ENCODE measurements at places on chromosomes 6 and 20.

GRCh38 chr6:161171207-161171606, 102.7 kb downstream of the AGPAT4 start:
- DNase-seq, result no peak

DNA sequence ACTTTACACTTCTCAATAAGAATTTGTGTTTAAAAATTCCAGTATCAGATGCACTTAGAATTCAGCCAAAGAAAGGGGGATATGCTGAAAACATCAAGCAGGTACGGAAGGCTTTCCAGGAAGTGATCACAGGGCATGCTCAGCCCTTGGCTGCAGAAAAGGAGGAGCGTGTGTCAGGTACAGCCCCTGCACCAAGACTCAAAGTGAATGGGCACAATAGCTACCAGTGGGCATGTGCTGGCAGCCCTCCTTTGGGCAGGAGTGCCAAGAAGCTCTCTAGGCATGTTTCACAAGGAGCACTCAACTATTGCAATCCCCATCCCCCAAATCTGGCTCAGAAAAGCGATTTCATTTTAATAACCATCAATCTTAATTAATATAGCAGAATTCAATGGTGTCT, 298.8 kb downstream of the GMDS start:
- no peak for DNase-seq

DNA sequence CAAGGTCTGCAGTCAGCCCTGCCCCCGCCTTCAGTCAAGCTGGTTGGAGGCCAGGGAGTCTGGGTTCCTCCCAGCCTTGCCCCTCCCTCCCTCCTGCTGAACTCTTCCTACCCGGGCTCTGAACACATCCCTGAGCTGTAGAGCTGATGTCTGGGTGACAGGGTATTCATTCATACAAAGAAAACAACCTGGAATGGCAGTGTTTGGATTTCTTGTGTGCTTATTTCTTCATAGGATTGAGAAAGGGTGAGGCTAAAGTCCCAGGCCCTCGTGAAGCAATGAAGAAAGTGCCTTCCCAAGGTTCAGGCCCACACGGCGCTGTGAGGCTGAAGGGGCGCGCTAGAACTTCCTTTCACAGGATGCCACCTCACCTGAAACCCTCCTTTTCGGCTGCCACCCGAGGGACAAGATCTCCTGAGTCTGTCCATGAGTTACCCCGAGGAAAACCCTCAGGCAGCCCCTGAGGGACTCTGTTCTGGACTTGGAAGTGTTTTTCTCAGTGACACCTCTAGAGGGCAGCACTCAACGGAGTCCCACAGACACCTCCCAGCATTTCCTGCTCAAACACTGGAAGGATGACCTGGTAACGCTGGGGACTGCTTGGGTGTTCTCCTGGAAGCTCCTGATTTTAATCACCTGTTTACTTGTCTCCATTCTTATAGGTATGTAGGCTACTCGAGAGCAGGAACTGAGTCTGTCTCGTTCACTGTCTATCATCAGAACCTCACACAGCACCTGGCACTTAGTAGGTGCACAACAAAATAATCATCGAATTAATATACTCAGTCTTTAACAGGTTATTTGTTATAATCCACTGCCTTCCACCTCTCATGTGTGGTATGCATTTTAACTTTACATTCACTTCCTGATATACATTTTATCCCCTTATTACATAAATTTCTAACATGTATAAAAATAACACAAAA, 11.8 kb upstream of the GSTA1 start:
- no peak for DNase-seq

GRCh38 chr6:40950986-40951698, 87.9 kb downstream of the UNC5CL start:
- no peak for DNase-seq

DNA sequence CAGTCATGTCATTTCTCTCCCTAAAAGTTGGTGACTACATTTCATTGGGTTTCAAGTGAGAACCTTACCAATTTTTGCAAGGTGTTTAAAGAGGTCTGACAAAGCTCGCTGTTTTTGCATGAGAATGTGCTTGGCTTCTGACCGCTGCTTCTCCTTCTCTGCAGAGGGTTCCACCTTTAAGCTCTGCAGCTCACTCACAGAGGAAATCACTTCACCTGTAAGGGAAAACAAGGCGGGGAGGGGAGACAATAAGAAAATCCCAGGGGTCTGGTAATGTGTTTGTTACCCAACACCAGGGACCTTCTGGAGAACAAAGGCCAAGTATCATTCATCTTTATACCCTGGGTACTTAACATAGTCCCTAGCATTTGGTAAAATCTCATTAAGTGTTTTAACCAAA, 40.0 kb upstream of the LYRM2 start:
- DNase-seq, result no peak

GRCh38 chr6:20744911-20745557, 210.8 kb downstream of the CDKAL1 start:
- DNase-seq, result no peak

- DNase-seq, result no peak
Measured at GRCh38 chr20:57390604-57391438, at the start of gene RBM38. Gene RBM38, plus strand, starts transcription at chr20:57391396. Its CDS starts 186 bp downstream, at chr20:57391582.

All from mesenteric fat pad (tissue), 1 donor.